ENCODE measurements at places on chromosomes 5 and 9.

- no peak for DNase-seq
These were observed 41.3 kb upstream of the ITGA2 start for GRCh38 chr5:52947851-52948250.

DNA sequence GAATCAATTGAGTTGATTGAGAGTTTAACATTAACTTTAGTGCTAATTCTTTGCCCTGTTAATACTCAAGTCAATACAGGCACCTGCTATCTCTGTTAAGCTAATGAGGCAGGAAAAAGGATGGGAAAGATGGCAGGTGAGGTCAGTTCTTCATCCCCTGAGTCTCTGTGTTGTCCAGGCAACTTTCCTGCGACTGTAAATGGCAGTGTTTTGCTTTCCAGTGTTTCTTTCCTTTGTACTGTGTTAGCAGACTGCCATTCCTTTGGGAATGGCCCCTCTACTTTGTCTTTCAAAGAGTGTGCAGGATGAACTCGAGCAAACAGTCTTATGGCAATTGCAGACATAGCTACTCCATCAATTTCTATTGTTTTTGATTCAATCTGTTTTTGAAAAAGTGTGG lies 202.2 kb upstream of the VLDLR start:
- no peak for DNase-seq

DNA sequence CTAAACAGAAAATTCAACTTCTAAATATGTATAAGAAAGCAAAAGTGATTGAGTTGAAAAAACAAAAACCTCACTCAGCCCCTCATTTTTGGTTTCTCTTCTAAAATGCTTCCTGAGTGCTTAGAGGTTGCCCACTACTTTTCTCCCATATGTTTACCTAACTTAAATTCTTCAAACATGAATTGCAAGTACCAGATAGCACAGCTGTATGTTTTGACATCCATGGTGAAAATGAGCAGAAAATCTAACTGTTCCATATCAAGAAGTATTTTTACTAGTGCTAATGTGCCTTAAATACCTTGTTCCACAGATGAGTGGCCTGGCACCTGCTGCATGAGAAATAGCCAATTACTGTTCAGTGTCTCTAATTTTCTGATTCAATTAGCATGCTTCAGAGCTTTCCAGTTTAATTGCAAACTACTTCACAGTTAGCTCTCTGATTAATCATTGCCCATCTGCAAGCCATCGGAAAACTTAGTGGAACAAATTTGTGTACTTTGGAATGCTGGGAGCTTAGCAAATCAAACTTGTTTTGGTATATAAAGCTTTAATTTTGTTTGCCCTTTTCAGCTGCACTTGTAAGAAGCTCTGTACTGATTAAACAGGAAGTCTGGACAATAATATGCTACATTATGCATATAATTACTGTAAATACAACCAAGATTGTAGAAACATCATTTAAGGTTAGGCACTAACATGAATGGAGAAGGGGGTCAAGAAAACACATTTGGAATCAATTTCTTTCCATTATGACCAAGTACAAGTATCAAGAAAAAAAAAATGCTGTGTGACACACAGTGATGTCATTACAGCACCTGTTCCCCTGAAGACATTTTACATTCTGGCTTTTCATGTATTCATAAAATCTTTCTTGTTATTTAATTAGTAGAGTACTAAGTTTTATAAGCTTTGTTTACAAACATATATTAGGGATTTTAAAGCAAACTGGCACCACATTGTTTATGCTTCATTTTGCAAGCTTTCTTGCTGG lies 65.6 kb downstream of the POU5F2 start:
- no peak for DNase-seq

GRCh38 chr9:36664806-36665205 lies 92.1 kb downstream of the MELK start:
- DNase-seq: no peak

DNA sequence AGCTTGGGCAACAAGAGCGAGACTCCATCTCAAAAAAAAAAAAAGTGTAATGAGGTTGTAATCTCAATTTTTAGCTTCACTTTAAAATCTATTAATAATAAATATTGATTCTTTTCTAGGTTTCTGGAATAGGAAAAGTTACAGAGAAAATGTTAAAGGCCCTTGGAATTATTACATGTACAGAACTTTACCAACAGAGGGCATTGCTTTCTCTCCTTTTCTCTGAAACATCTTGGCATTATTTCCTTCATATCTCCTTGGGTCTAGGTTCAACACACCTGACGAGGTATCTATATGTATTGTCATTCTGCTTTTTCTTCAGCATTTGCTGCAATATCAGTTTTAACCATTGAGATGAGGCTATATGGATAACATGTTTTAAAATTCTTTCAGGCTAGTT lies 26.6 kb upstream of the ANKDD1B start:
- DNase-seq: no peak

DNA sequence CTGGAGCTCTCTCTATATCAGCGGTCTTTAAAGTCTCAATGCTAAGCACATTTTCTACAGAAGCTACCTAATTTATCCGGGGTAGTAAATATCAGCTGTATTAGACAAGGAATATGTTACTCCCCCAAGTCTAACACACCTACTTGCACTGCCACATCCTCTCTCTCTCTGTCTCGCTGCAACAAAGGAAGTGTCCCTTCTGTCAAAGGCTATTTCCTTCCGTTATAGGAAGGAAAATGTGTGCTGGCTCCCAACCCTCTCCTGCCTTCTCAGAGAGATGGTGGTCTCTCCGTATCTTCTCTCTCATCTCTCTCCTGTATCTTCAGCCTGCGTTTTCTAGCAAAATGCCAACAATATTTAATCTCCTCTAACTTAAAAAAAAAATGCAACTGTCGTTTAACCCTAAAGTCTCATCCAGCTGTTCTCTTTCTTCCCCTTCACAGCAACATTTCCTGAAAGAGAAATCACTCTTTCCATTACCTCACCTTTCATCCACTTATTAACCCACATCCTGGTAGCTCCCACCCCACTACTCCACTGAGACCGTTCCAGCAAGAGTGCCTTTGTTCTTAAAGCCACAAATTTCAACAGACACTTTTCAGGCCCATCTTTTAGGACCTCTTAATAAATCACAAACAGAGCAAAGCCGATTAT lies 2.3 kb downstream of the TTF1 start:
- no peak for DNase-seq

DNA sequence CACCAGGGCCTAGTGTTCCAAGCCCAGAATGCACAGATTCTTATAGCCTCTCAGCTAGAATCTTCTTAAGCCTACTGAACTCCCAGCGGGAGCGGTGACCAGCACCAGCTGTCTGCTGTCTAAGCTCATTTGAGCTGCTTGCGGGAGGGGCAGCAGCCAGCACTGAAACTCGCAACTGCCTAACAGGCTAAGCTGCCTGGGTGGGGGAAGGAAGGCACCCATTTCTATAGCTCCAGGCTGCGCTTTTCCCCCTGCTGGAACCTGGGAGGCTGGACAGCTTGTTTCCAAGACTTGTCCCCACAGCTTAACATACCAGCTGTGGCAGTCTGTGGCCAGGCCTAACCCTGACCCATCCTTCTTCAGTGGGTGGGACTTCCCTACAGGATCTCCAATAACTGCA lies 512.9 kb downstream of the EFNA5 start:
- no peak for DNase-seq

DNA sequence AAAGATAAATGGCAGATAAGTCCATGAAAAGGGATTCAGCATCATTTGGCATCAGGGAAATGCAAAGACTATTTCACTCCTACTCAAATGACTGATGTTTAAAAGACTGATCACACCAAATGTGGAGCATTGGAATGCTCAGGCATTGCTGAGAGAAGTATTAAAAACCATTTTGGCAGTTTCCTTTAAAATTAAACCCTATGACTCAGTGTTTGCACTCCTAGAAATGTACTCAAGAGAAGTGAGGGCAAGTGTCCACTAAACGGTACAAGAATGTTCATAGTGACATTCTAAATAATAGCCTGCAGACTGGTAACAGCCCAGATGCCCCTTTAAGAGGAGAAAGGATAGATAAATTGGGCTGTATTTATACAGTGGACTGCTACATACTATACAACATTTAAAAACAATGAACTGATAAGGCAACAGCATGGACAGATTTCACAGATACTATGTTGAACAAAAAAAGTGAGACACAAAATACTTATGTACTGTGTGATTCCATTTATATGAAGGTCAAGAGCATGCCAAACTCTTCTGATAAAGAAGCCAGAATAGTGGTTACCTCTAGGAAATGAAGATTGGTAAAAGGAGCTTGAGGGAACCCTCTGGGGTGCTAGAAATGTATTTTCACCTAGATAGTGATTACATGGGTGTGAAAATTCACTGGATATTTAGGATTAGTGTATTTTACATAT lies 24.6 kb downstream of the APC start:
- DNase-seq: no peak

- no peak for DNase-seq
These were observed 78.7 kb downstream of the HSPA4 start for GRCh38 chr5:133130387-133131118.

DNA sequence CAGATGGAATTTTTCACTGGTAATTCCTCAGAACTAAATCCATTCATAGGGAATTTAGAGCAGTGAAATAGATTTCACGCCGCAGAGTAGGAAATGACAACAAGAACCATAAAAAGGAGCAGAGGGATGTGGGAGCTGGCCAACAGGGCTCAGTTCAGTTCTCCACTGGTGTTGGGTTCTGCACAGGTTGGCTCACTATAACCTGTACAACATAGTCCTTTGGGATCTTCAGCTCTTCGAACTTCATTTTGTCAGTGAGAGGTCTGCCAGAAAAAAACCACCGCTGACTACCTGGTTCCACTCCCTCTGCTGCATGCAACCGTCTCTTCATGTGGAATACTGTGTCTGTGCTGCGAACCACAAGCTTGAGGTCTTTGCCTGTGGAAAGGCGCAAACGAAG lies 17.7 kb downstream of the EFCAB9 start:
- DNase-seq: no peak

DNA sequence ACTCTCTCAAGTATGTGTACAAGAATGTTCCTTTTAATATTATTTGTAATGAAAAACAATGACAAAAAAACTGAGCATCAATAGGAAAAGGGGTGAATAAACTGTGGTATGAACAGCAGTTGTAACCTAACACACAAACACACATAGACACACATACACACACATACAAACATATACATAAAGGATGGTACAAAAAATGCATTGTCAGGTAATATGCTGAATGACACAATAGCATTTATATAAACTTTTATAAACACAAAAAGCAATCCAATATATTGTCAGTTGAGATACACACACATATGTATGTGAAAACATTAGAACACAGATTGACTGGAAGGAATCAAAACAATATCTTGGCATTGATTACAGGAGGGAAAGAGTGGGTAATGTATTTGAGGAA lies 227.0 kb upstream of the ISL1 start:
- no peak for DNase-seq

DNA sequence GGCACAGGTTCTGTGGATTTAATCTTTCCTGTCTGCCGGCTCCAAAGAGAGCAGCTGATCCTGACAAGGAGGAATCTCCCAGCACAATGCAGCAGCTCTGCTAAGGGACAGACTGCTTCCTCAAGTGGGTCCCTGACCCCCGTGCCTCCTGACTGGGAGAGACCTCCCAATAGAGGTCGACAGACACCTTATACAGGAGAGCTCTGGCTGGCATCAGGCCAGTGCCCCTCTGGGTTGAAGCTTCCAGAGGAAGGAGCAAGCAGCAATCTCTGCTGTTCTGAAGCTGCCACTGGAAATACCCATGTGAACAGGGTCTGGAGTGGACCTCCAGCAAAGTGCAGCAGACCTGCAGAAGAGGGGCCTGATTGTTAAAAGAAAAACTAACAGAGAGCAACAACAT lies 630.2 kb upstream of the FTMT start:
- no peak for DNase-seq

- DNase-seq: no peak
These were observed 119.4 kb upstream of the IQGAP2 start for GRCh38 chr5:76283670-76284069.

- no peak for DNase-seq
These were observed 14.8 kb upstream of the PSMD5 start for GRCh38 chr9:120857481-120857880.

DNA sequence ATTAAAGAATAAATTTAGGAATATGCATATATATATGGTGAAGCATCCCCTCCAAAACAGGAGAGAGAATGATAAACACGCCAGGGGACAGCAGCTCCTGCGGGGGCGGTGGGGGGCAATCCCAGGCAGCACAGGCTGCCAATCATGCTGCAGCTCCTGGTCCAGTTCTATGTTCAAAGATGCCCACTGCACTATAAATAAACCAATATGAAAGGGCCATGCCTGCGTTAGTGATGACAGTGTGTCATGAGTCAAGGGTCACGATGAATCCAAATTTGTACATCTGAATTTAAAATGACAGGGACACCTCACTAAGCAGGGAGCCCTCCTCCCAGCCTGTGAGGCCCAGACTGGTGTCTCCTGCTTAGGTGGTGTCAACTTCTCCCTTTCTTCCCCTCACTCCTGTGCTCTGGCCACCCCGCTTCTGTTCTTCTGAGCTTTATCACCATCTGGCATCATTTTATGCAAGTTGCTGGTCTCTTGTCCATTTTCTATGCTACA lies 153.9 kb downstream of the MED27 start:
- no peak for DNase-seq

GRCh38 chr5:14265570-14265969 lies 122.4 kb downstream of the TRIO start:
- DNase-seq: no peak

DNA sequence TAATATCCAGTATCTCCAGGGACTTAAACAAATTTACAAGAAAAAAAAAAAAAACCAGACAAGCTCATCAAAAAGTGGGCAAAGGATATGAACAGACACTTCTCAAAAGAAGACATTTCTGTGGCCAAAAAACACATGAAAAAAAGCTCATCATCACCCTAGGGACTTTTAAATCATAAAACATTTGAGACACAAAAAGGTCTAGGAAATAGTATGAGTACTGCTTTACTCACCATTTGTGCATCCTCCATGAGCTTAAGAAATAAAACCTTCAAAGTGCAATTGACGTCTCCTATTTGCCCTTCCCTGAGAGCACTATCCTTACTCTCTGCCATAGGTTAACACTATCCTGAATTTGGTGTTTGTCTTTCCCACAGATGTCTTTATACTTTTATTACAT lies 193.7 kb upstream of the NREP start:
- no peak for DNase-seq

DNA sequence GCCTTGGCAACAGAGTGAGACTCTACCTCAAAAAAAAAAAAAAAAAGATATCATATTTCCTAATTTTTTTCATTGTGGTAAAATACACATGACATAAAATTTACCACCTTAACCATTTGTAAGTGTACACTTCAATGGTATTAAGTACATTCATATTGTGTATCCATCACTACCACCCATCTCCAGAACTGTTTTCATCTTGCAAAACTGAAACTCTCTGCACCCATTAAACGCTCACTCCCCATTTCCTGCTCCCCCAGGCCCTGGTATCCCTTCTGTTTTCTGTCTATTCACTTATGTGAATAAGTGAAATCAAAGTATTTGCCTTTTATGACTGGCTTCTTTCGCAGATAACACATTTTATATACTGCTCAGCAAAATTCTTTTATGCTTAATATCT lies 12.8 kb downstream of the LRRC8A start:
- DNase-seq: no peak

GRCh38 chr5:172776235-172776594 lies 5.2 kb upstream of the DUSP1 start:
- DNase-seq: no peak

- no peak for DNase-seq
These were observed 9.0 kb downstream of the ZNF474 start for GRCh38 chr5:122138356-122138755.

All from caudate nucleus (tissue), 63 donors.